ENCODE measurements at places on chromosomes 12 and 14. TPM values are rescaled to one million over a fixed set of nuclear protein-coding genes. Genes with fewer than 3 reads are reported as not detected.
A peak's percentile ranks its signal among the peaks of the same experiment; 100 is the strongest.

GRCh38 chr12:122382919-122383350 is 39.5 kb downstream of the CLIP1 start:
- DNase-seq, result no peak

GRCh38 chr12:94648578-94648977 is 1.8 kb downstream of the TMCC3 start:
- no peak for DNase-seq

DNA sequence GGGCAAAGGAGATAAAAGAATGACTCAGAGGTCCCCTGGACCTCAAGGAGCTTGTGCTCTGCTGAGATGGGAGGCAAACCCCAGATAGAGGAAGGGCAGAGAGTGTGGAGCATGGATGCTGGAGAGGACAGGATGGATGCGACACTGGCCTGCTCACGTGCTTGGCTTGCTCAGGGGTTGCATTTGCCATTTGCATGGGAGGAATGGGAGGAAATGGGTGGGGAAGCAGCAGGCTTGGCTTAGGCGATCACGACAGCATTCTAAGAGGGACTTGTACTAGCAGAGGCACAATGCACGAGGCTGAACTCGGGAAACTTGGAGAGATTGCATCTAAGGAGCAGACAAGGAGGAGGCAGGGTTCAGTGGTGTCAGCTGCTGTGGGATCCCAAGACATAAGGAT is 19.8 kb downstream of the CD9 start:
- DNase-seq, result no peak

Gene NPC2
- 324 TPM for total RNA-seq

GRCh38 chr12:50042693-50043092 is 14.7 kb upstream of the ASIC1 start:
- DNase-seq, result no peak

Gene KIF26A
- 32.6 TPM for total RNA-seq

DNA sequence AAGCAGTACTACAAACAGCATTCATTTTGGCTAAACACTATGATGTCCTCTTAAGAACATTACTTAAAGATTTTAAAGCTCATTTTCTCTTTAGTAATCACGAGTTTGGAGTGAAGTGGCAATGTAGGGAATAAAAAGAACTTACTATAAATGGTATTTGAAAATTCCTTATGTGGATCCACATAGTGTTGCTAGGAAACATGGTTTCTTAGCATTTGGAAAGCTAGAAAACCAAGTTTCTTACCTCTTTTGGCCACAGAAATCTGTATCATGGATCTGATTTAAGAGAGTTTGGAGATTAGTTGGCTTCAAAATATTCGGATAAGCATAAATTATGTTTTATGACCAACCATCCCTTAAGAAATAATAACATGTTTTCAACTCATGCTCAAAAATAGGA is 337.7 kb upstream of the GARIN6 start:
- no peak for DNase-seq

DNA sequence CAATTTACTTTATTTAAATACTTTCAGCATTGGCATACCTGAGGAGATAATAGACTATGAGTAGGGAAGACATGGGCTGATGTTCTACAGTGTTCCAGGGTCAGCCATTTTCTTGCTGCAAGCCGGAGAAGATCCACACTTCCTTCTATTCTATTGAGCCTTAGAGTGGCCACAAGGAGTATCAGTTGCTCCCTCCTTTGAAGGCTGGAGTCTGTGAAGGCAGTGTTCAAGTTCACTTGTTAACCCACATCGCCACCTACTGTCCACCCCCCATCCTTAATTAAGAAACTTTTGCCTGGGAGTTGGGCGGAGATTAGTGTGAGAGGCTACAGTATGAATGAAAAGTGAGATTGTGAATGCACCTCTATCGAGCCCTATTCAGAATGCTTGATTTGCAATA is 666.6 kb downstream of the NRXN3 start:
- no peak for DNase-seq

GRCh38 chr14:99175331-99176155 is 96.5 kb downstream of the BCL11B start:
- DNase-seq, result peak; percentile 53

Gene ZNF891
- total RNA-seq, result 2.0 TPM

DNA sequence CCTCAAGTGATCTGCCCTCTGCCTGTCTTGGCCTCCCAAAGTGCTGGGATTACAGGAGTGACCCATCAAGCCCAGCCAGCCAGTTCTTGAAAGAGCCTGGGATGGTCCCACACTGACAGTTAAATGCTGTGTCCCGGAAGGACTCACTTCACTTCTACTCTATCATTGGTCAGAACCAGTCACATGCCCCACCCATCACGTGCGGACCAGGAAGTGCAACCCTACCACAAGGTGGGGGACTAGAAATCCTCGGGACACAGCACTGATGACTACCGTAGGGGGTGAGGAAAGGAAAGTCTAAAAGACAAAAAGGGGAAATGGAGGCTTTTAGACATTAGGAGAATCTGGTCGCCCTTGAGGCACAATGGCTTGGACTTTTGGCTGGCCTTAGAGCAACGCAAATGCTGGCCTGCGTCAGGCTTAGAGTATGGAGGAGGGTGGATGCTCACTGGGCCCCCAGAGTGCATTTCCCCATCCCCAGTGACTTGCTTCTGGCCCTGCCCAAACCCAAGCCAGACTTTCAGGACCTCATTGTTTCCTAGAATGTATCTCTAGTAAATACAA is 207.7 kb downstream of the TTC8 start:
- DNase-seq, result no peak

DNA sequence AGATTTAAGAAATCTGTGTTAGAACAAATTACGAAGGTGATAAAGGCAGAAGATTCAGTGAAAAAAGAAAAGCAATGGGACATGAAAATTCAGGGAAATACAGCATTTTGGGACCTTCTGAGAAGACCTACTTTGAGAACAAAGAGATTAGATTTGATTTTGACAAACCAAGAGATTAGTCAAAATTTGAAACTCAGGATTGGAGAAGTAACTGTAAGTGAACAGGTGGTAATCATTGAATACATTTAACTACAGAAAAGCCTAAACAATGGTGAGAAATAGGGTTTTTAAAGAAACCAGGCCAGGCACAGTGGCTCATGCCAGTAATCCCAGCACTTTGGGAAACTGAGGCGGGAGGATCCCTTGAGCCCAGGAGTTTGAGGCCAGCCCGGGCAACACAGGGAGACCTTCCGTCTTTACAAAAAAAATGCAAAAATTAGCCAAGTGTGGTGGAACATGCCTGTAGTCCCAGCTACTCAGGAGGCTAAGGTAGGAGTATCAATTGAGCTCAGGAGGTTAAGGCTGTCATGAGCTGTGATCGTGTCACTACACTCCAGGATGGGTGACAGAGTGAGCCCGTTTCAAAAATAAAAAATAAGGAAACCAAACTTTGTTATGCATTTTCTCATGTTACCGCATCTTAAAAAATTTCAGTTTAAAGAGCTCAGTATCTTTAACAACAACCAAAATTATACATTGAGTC is 8.9 kb upstream of the SAV1 start:
- DNase-seq, result no peak

GRCh38 chr12:108302403-108303311 is 36.5 kb downstream of the CMKLR1 start:
- peak; percentile 39 for DNase-seq

DNA sequence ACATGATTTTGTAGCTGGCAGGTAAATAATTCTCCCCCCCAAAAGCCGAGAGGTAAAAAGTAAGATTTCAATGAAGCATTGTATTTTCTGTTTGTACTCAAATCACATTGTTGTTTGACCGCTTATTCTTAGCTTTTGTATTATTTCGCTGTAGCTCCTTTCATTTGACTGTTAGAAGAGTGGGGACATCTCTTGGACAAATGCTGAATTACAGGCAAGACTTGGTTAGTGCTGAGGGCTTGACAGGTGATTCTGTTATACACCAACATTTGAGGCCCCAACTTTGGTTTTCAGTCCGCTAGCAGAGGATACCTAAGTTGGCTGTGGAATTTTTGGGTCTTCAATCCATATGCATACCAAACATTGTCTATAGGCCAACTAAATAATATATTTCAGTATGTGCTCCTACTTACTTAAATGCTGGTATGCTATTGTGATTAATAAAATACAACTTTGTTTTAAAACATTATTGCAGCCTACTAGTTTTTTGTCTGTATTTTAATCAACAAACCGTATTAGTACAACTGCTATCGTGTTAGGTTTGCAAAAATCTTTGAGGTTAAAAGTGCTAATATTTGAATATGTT is 102.2 kb downstream of the ERC1 start:
- no peak for DNase-seq

Gene ANAPC5
- 58.8 TPM for total RNA-seq

- no peak for DNase-seq
Observed at GRCh38 chr14:68774771-68775613, 17.9 kb downstream of the ZFP36L1 start.

GRCh38 chr12:12091977-12092663 is 21.4 kb downstream of the BCL2L14 start:
- DNase-seq, result no peak
